ENCODE measurements at places on chromosomes 7 and 10.

GRCh38 chr7:143518521-143518920 is 40.8 kb downstream of the TAS2R41 start:
- no peak for DNase-seq

DNA sequence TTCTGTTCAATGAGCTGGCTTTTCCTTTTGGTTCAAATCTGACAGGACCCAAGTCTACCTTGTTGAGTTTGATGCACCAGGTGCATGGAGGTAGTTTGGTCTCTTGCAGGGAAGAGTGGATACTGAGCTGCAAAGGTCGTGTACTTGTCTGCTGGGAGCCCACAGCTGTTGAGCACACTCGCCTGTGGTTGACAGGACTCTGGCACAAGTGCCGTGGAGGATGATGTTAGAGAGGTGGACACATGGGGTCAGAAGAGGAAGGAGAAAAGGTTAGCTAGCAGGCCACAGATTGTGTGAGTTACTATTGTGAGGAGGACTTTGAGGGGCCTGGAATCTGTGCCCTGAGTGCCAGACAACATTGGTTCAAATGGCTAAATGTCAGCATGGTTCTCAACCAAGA is 197.3 kb downstream of the CREB5 start:
- DNase-seq = no peak

- no peak for DNase-seq
Observed at GRCh38 chr10:71471957-71472365, 75.2 kb downstream of the CDH23 start.

DNA sequence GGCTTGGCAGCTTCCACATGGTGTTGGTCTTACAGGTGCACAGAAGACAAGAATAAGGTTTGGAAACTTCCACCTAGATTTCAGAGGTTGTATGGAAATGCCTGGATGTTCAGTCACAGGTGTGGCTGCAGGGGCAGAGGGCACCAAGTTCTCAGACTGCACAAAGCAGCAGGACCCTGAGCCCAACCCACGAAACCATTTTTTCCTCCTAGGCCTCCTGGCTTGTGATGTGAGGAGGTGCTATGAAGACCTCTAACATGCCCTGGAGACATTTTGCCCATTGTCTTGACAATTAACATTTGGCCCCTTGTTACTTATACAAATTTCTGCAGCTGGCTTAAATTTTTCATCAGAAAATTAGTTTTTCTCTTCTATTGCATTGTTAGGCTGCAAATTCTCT is 107.7 kb upstream of the DIP2C start:
- DNase-seq = no peak

GRCh38 chr7:124796771-124797170 is 31.2 kb upstream of the GPR37 start:
- no peak for DNase-seq

- DNase-seq = no peak
Observed at GRCh38 chr10:36499693-36500092, 625.7 kb upstream of the ANKRD30A start.

DNA sequence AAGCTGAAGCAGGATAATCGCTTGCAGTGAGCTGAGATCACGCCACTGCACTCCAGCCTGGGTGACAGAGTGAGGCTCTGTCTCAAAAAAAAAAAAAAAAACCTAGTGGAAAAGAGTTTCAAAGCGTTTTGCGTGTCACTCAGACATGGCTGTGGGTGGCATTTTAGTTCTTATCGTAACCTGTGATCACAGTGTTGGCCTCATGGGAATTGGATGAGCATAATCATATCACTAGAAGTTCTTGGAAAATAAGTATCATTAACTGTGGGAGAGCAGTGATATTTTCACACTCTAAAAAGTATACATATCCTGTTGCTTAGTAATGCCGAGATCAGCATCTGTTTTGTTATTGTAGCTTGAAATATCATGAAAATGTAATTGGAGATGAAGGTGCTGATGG is 92.6 kb downstream of the CREM start:
- peak; percentile 46 for DNase-seq

DNA sequence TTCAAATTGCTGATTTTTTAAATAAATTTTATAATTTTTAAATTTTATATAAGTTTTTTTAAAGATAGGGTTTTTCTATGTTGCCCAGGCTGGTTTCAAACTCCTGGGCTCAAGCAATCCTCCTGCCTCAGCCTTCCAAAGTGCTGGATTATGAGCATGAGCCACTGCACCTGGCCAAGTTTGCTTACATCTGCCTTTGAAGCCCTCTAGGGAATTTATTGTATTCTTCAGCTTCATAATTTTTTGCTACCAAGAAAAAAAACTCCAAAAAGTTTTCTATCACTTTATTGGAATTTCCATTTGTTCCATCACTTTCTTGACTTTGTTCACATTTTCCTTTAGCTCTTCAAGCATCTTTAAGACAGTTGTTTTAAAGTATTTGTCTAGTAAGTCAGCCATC is 3.8 kb upstream of the POLD2 start:
- DNase-seq = no peak

GRCh38 chr10:69492091-69492745 is 41.0 kb downstream of the TSPAN15 start:
- no peak for DNase-seq

GRCh38 chr7:7870555-7870954 is 98.0 kb upstream of the GLCCI1 start:
- no peak for DNase-seq

DNA sequence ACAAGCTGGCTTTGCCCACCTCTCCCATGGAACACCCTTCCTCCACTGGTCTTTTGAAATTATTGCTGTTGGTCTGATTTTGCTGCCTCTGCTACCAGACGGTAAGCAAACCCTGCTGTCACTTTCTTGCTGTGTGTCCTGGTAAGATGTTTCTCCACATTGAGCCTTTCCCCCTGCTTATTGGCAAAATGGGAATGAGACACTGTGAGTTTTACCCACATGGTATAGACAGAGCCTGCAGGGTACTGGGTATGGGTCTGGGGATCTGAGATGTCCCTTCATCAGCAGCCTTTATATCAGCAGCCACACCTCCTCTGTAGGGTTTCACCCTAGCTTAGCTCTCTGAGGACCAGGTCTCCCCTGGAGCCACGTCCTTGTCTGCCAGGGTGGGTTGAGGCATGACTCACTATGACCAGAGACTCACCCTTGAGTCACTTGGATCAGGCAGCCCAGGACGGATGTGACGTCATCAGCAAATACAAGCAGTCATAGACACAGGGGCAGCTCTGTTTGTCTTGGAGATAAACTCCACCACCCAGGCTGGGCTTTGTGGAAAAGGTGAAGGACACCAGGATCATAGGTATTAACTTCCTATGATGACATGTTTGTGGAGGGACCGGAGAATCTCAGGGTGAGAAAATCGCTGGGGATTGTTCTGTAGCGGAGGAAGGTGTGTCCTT is 17.9 kb upstream of the BAIAP2L1 start:
- no peak for DNase-seq

All from activated CD4-positive, alpha-beta T cell treated with anti-CD3 and anti-CD28 coated beads, Interleukin-2, amount 50 U/mL, for 24 hours (primary cell).